ENCODE measurements at places on chromosomes 11 and 22.
A peak's percentile ranks its signal among the peaks of the same experiment; 100 is the strongest.

GRCh38 chr11:71115770-71116692 is 136.3 kb downstream of the SHANK2 start:
- DNase-seq, result peak; percentile 20

- peak; percentile 93 for DNase-seq
Observed at GRCh38 chr22:36659762-36660509, 43.6 kb downstream of the CACNG2 start.

GRCh38 chr11:105840391-105840790 is 181.6 kb downstream of the MSANTD4 start:
- no peak for DNase-seq

GRCh38 chr11:2825261-2825888 is 60.2 kb downstream of the CDKN1C start:
- DNase-seq, result peak; percentile 39

- DNase-seq, result peak; percentile 90
Observed at GRCh38 chr11:75733431-75734107, 15.9 kb downstream of the MOGAT2 start.

GRCh38 chr11:1767399-1768140 is 3.8 kb upstream of the CTSD start:
- no peak for DNase-seq

GRCh38 chr11:71908218-71908617 is 20.2 kb downstream of the XNDC1N start:
- DNase-seq, result no peak
